ENCODE measurements at places on chromosomes 13 and 19.

- no peak for DNase-seq
Measured at GRCh38 chr13:74253161-74253560, 119.0 kb upstream of the KLF12 start.

DNA sequence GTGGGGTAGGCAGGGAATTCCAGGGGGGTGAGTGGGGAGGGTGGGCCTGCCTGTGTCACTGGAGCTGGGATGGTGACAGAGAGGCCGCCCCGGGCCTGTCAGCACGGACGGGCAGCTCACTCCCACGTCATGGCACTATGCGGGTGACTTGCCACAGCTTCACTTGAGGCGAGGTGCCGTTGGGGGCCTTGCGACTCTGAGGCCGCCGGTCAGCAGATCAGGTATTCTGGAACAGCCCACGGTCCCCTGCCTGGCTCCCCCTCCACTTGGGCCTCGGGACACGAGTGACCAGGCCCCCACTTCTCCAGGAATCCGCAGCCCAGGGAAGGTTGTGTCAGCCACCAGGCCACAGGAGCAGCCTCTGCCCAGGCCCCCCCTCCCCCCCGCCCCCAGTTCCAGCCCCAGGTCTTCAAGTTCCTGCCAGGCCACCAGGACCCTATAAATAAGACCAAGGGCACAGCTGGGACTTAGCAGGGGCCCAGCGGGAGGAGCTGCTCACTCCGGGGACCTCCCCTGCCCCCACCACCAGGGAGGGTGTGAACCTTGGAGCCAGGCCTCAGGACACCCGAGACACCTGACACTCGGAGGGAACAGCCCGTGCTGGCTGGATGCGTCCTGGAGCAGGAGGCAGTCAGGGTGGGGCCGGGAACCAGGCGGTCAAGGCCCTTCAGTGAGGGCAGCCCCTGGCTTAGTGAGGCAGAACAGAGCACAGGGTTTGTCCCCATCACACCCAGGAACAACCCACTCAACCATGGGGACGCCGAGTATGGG, 2.7 kb upstream of the MIDN start:
- no peak for DNase-seq

DNA sequence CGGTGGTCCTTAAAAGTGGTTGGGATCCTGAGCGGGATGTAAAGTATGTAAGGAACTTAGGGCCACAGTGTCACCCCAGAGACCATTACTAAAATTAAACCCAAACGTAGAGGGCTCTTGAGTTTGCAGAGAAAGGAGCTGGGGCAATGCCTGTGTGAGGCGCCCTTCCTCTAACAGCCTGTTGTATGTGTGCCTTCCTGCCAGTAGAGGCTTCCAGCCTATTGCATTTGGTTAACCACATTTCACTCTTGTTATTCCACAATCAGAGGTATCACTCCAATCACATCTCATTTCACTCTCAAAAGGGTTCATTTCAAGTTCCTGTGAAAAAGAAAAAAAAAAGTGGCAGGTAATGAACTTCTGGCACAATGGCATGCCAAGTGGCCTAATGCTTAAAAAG, 29.4 kb downstream of the DIAPH3 start:
- no peak for DNase-seq

DNA sequence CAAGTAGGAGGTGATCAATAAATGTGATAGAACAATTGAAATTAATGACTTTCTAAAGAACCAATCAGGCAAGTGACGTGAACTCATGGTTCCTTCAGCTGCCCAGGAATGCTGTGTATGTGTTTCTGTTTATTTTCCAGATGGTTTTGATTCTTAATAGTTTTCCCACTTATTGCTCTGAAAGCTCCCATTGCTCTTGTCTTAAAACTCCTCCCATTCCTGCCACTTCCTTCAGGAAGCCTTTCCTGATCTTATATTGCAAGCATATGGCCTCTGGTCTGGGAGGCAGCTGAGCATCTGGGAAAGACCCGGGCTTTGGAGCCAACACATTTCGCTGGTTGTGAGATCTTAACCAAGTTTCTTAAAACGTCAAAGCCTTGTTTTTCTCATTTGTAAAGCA, 17.1 kb upstream of the LATS2 start:
- no peak for DNase-seq

DNA sequence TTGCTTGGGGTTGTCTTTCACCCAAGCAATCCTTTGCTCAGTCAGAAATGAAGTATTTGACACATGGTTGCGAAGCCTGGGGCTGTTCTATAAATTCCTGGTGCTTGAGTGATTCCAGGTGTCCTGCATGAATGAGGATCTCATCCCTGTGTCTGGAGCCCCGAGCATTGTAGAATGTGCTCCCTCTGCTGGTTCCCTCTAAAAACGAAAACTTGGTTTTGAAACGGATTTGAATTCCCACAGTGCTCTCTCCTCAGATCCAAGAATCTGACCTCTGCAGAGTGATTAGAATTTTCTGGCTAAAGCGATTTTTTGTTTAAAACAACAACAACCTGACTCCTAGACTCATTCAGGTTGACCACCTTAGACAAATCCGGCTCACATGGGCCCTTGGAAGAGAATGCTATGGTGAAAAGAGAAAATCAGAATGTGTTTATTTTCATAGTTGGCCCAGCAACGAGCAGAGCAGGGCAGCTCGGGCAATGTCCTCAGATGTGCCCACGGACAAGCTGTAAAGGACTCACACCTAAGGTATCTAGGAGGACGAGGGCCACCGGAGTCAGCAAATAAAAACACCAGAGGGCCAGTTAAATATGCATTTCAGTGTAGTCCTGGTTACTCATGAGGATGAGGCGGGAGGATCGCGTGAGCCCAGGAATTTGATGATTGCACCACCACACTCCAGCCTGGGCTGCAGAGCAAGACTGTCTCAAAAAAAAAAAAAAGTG, 8.7 kb upstream of the ATP12A start:
- peak; percentile 61 for DNase-seq

DNA sequence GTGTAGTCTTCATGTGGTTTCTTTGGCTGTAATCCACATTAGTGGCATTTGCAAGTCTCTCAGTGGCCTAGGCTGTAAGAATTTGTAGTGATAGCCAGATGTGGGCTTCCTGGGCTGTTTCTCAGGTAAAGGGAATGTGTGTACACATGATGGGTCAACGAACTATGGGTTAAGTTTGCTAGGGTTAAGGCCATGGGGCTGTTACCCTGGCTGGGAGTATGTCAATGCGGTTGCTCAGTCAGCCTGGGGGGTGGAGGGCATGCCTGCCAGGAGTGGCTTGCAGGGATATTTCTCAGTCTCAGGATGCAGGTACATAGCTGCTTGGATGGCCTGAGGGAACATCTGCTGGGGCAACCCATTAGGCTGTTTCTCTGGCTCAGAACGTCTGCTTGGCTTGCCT, 13.4 kb downstream of the CYSLTR2 start:
- no peak for DNase-seq

- DNase-seq = peak; percentile 36
Measured at GRCh38 chr19:47479701-47480503, 4.1 kb downstream of the KPTN start.

DNA sequence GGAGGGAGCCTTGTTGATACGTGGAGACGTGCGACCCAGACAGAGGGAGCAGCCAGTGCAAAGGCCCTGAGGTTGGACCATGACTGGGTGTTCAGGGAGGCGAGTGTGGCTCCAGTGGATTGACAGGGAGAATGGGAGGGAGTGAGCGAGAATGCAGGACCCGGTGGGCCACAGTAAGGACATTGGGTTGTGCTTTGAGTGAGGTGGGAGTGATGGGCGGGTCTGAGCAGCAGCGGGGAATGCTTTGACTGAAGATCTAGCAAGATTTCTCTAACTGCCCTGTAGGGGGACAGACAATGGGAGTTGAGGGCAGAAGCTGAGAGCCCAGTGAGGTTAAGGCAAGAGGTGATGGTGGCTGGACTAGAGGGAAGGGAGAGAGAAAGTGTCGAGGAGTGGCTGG, 7.7 kb upstream of the NANOS2 start:
- DNase-seq = no peak

- DNase-seq = no peak
Measured at GRCh38 chr13:85427416-85427815, 371.8 kb downstream of the SLITRK6 start.

DNA sequence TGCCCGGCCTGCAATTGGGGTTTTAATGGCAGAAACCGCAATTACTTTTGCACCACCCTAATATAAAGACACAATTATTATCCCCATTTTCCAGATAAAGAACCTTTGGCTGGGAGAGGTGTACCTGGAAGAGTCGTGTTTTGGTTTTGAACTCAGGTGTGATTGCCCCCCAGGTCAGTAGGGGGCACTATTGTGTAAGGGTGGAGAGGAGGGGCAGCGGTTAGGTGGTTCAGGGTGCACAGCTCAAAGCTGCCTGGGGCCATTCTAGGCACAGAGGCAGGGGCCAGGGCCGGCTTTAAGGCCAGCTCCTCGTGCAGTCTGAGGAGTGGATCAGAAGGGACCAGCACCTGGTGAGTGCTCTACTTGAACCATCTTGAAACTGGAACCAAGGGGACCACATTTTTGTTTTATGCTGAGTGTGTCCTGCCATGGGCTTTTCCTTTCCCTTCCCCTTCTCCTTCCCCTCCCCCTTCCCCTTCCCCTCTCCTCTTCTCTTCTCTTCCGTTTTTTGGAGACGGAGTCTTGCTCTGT, 5.8 kb upstream of the FCGRT start:
- peak; percentile 75 for DNase-seq

All from endothelial cell (in vitro differentiated cells).